Stimulated activated CD8-positive, alpha-beta memory T cell treated with anti-CD3 and anti-CD28 coated beads, Interleukin-7, amount 100 ng/mL, for 24 hours (primary cell): ENCODE measurements at places on chromosomes 4 and X.

- DNase-seq: no peak
Measured at GRCh38 chrX:42803320-42803719, 25.4 kb upstream of the PPP1R2C start.

- DNase-seq: no peak
Measured at GRCh38 chr4:35918491-35918977, 325.8 kb downstream of the ARAP2 start.

GRCh38 chr4:41058426-41058825 lies 155.9 kb downstream of the APBB2 start:
- DNase-seq: no peak

- no peak for DNase-seq
Measured at GRCh38 chrX:113828470-113828869, 755.4 kb upstream of the HTR2C start.

- no peak for DNase-seq
Measured at GRCh38 chr4:185566972-185567371, 31.7 kb upstream of the PDLIM3 start.

- DNase-seq: no peak
Measured at GRCh38 chrX:56763556-56764152, 34.6 kb downstream of the NBDY start.

- no peak for DNase-seq
Measured at GRCh38 chrX:150365051-150365989, 2.2 kb downstream of the MAMLD1 start.

GRCh38 chr4:6910340-6910959 lies 824 bp downstream of the TBC1D14 start:
- no peak for DNase-seq

GRCh38 chr4:8439914-8440491 lies 520 bp downstream of the ACOX3 start:
- DNase-seq: no peak

- DNase-seq: no peak
Measured at GRCh38 chr4:76087007-76087769, 12.7 kb downstream of the ART3 start.

DNA sequence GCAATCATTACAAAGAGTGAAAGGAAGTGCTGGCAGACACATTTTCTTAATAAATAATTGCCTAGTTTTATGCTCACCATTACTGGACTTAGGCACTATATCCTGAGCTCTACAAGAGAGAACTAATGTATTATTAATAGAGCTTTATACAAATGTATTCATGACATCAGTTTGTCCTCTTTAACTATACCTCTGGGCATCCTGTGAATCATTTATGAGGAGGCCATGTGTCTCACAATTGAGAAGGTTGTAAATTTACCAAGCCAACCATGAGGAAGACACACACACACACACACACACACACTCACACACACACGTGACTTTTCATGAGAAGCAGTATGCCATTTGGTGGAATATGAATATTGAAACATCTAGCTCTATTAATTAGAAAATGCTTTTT lies 728.2 kb downstream of the ARAP2 start:
- DNase-seq: no peak

- no peak for DNase-seq
Measured at GRCh38 chr4:123381996-123382395, 14.6 kb upstream of the SPRY1 start.

GRCh38 chr4:2470791-2471190 lies 1.9 kb downstream of the RNF4 start:
- no peak for DNase-seq

DNA sequence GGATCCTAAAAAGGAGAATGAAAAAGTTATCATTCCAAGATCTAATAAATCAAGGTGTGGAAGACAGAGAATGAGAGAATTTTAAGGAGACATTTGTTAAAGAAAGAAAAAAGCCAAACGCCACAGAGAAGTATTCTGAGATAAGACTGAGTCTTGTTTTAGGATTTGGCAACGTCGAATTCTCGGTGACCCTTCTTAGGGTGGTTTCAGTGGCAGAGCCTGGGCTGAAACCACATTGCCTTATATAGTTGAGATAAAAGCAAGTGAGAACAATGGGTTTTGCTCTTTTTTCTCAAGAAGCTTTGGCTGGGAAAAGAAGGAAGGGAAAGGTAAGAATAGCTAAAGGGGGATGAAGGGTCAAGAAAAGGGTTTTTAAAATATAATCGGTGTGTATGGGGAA lies 209.4 kb downstream of the VEGFC start:
- no peak for DNase-seq

DNA sequence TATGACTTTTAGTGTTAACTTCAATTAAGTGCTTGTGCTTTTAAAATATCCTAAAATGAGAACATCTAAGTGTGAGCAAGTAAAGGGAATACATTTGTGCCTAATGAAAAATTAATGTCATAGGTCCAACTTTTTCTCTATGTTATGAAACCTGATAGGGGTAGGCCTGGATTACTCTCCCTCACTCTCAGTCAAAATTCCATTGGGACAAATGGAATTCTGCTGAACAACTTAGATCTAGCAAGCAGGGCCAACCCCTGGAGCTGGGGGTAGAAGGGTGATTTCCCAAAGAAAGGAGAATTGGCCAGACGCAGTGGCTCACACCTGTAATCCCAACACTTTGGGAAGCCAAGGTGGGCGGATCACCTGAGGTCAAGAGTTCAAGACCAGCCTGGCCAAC lies 67.4 kb downstream of the EDNRA start:
- DNase-seq: no peak

GRCh38 chr4:186368281-186368680 lies 102.3 kb downstream of the F11 start:
- no peak for DNase-seq

- no peak for DNase-seq
Measured at GRCh38 chr4:2076908-2077536, 17.9 kb downstream of the NAT8L start.

DNA sequence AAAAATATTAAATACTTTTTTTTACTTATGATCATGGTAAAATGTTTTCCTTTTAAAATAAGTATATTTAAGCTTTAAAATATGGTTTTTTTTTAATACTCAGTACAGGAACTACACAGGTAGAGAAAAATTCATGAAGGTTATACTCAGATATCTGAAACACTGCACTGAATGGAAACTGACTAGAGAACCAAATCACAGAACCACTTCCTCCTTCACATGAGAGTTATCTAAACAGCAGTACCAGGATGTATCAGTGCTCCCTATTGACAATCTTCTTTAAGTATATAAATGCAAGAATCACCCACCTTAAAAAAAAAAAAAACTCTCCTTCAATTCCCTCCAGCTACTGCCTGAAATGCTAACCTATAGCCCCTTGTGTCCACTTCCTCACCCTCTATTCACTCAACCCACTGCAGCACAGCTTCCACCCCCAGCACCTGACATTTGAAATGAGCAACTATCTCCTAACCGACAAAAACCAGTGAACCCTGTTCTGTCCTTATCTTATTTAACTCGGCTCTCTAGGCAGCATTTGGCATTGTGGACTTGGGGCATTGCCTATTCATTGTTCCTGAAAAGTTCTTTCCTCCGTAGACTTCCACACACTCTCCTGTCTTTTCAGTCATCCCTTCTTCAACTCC lies 9.1 kb downstream of the SLC7A3 start:
- no peak for DNase-seq

DNA sequence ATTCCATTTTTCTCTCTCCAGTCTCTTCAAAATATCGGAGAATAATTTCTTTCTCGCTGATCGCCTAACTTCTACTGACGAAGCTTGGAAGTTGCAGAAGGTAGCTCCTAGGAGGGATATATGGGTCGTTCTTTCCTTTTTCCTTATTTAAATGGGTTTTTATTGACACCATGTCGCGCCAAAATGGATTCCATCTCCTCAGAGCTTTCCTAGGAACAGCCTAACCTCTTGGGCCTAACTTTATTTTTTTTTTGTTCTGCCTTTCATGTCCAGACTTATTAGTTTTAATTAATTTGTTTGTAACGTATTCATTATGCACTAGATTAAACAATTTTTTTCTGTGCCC lies 359.4 kb upstream of the ZCCHC13 start:
- DNase-seq: no peak

- DNase-seq: no peak
Measured at GRCh38 chrX:96314985-96315384, 369.7 kb upstream of the DIAPH2 start.

DNA sequence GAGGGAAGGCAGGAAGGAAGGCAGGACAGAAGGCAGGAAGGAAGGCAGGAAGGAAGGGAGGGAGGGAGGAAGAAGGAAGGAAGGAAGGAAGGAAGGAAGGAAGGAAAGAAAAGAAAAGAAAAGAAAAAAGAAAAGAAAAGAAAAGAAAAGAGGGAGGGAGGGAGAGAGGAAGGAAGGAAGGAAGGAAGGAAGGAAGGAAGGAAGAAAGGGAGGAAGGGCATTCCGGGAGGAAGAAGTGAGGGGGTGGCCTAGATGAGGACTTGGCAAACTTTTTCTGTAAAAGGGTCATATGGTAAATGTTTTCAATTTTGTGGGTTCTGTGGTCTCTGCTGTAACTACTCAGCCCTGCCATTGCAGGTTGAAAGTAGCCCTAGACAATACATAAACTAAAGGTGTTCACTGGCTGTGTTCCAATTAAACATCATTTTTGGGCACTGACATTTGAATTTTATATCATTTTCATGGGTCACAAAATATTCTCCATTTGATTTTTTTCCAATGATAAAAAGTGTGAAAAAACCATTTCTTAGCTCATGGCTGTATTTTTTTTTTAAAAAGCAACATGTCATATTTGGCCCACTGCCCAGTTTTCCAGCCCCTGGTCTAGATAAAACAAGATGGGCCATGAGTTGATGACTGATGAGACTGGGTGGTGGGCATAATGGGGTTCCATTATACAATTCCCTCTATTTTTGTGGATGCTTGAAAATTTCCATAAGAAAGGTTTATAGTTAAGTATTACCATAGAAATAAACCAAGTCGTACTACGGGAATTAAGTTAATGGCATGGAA lies 3.1 kb downstream of the ZNF630 start:
- DNase-seq: no peak

DNA sequence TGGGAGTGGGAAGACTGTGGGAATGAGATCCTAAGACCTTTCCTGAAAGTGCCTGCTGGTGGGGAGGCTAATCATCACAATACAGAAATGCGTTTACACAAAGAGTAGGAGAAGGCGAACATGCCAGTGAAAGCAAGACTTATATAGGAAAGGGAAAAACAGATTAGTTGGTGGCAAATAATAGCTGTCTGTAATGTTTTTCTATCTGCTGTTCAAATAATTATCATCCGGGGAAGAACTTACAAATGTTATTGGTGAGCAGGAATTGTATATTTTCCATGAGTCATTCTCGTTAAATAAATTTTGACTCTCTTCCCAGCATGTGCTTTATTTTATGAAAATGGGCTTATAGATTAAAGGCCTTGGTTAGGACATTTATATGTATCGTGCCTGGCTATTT lies 196.5 kb downstream of the ARHGAP10 start:
- no peak for DNase-seq
